ENCODE measurements at places on chromosomes 2 and 18.

DNA sequence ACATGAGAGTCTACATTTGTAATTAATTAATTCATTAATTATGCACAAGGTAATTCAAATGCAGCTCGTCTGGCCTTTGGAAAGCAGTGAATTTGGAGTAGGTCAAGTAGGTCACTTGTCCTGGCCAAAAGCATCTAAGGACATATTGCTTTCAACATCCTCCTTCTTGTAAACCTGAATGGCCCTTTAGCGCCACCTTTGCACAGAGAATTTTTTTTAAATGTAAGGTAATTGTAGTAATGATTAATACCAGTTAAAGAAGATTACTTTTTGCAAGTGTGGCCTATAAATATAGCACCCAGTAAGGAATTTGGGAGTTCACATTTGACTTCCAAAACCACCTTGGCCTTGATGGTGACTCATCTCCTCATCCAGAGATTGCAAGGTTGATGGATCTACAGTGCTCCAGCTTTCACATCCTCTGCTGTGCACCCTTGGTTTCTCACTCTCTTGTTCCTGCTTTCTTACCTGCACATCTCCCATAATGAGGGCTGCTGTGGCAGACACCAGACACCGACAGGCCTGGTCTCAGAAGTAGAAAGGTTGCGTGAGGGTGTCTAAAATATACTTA lies 481.7 kb downstream of the TGIF1 start:
- no peak for DNase-seq

DNA sequence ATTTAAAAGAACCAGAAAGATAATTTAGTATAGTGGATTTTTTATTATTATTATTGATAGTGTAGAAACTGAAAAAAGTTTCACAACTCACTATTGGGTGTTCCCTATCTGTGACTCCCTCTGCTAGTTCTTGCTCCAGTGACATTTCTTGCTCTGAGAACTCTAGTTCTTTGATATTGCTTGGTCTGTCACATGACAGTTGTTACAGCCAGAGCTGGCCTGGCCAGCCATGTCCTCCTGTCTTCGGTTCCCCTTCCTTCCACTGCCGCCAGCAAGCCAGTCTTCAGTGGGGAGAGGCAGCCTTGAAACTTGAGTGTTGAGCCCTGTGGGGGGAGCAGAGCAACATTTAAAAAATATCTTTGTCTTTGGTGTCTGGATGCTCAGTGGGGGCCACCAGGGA lies 7.6 kb upstream of the THOC1 start:
- DNase-seq: no peak

- no peak for DNase-seq
These were observed 83.8 kb upstream of the CELF4 start for GRCh38 chr18:37649416-37649815.

- peak; percentile 43 for DNase-seq
These were observed 243.0 kb downstream of the CELF4 start for GRCh38 chr18:37322492-37323035.

DNA sequence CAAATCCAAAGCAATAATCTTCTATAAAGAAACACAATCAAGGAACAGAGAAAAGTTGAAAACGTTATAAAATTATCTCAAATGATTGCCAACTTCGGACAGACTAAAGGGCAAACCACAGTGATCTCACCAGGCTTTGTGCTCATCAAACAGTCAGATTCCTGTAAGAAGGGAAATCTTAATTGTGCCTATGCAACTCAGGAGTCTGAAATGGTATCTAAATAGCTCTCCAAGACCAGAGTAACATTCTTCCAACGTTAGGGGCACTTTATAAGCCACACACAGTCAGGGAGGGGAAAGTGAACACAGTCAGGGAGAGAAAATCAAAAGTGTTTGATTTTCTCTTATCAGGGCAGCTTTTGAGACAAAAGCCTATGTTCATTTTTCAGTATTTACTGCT lies 29.4 kb downstream of the PLEKHM3 start:
- DNase-seq: no peak

- DNase-seq: no peak
These were observed 18.4 kb downstream of the SLC4A3 start for GRCh38 chr2:219645631-219646527.

- peak; percentile 64 for DNase-seq
These were observed 1495.2 kb upstream of the NXPH2 start for GRCh38 chr2:140275427-140275826.

DNA sequence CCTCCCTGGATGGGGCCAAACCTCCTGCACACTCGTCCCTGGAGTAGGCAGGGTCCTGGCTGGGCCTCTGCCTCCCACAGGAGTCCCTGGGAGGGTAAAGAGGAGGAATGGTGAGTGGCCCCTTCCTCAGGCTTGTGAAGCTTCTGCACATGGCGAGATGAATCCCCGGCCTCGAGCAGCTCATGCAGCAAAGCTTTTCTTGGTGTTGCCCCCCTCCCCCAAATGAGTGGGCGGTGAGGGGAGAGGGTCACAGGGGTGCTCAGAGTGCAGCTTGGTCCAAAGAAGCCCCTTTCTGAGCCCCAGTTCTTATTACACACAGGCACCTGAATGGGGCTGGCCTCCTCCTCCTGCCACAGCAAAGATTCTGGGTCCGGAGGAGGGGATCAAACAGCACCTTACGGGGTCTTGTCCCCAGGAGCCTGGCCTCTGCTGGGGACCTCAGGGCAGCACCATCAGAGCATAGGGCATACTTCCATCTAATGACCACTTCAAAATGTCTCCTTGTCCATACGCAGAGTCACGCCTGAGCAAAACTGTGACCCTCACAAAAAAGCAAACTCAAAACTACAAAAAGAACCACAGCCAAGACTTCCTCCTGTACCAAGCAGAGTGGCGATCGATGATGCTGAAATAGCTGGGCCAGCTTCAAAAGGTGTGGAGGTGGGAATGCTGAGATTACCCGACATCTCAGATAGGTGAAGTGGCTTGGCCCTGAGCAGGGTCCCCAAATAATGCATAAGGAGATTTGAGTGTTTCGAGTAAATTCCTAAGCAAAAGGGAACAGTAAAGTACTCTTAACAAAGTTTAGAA lies 148.4 kb upstream of the TWIST2 start:
- no peak for DNase-seq

DNA sequence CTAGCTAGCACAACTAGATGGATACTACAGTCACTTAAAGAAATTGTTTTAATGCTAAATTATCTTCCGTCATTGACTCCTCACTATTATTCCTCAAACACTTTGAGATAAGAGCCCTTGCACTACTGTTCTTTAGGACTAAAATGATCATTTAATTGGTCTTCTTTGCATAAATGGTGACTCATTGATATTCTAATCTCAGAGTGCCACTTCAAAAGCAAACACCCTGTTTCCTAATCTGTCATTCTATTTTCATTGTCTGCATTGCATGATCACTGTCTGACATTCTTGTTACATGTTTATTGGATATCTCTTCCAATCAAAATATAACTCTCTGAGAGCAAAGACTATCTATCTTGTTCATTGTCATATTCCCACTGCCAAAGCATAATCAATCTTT lies 313.9 kb downstream of the EXOC6B start:
- DNase-seq: no peak

DNA sequence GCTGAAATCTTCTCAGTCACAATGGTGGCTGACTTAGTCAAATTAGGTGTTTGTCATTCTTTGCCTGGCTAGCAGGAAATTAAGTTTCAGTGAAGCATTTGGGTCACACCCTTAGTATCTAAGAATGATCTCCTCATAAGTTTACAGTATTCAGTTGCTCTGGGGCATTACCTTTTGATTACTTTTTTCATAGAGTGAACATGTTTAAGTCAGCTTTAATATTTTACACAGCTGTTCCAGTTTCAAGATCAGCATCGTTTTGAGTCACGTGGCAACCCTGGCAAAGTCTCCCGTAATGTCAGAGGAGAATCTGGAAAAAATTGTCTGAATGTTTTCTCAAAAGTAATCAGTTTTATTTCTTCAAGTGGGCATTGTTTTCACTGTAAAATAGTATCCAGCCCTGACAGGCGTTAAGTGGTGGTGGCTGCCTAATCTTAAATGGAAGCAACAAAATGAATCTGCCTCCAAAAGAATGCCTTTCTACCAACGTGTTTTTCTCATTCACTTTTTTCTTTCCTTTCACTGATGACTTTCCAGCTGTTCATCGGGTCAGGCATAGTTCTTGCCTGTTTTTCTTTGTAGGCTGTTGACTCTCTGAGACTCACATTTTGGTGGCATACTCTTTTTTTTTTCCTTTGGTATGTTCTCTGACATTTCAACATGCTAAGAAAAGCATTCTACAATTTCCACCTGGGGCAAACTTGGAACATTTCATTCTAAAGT lies 319.6 kb upstream of the TCF4 start:
- DNase-seq: no peak

GRCh38 chr2:215290980-215291599 lies 20.8 kb upstream of the ATIC start:
- no peak for DNase-seq

DNA sequence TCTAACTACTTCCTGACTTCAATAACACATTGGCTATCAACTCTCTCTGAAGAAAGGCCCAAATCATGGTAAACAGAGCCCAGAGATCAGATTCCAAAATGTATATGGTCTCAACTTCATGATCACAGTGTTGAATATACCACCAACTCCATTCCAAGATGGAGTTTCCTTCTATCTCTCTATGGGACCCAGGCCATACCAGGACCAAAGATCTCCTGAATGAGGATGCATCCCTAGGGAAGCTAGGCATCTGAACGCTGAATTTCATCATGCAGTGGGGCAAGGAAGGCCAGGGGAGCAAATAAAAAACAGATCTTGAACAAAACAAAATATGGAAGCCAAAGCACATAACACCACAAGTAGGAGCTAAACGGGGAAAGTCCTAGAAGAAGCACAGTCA lies 320.7 kb upstream of the PKDCC start:
- no peak for DNase-seq

DNA sequence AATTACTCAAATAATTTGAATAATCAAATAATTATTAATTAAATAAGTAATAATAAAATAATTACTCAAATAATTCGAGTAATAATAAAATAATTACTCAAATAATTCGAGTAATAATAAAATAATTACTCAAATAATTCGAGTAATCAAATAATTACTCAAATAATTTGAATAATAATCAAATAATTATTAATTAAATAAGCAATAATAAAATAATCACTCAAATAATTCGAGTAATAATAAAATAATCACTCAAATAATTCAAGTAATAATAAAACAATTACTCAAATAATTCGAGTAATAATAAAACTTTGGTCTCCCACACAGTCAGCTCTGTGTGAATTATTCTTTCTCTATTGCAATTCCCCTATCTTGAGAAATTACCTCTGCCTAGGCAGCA lies 30.0 kb upstream of the LINC00305 start:
- DNase-seq: no peak

- DNase-seq: no peak
These were observed 72.1 kb downstream of the WDSUB1 start for GRCh38 chr2:159214325-159214865.

DNA sequence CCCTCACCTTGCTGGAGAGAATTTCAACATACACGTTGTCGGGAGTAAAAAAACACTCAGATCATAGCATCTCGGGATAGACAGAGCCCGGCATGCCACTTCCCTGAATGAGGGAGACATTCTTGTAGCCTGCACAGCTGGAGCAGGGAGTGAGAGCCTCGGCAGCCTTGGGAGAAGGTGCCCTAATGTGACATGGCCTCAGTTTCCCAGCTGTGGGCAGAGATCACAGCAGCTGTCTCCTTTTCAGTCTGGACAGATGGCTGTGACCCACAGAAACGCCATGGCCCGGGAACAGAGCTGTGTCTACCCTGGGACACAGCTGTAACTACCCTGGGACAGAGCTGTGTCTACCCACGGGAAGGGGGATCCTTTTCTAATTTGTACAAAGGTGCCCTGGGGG lies 55.9 kb downstream of the HS1BP3 start:
- DNase-seq: no peak

DNA sequence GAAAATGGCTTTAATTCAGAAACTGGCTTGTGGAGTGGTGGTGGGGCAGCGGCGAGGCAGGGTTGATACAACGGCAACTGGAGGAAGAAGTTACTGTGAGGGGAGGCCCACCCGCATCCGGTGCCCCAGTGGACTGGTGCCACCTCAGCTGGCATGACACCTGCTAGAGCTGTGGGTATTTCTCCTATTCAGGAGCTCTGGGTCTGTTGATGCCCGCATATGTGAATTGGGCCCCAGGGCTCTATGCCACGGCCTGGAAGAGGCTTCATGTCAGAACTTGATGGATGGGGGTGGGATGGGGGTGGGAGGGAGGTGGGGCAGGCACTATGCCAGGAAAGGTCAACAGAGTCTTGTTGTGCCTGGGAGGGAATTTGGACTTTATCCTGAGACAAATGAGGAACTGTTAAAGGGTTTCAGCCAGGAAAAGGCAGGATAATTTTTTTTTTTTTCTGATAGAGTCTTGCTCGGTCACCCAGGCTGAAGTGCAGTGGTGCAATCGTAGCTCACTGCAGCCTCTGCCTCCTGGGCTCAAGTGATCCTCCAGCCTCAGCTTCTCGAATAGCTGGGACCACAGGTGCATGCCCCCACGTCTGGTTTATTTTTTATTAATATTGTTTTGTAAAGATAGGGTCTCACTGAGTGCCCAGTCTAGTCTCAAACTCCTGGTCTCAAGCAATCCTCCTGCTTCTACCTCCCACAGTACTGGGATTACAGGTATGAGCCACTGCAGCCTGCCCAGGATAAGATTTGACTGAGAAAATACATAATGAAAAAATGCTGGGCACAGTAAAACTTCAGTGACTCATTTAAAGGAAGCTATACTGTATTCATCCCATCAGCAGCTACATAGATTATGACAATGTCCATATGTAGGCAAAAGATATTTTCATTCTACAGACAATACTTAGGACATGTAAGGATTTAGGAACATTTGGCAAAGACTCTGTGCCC lies 52.6 kb downstream of the SH2D6 start:
- DNase-seq: no peak

GRCh38 chr2:102749938-102750337 lies 11.9 kb upstream of the TMEM182 start:
- DNase-seq: no peak

DNA sequence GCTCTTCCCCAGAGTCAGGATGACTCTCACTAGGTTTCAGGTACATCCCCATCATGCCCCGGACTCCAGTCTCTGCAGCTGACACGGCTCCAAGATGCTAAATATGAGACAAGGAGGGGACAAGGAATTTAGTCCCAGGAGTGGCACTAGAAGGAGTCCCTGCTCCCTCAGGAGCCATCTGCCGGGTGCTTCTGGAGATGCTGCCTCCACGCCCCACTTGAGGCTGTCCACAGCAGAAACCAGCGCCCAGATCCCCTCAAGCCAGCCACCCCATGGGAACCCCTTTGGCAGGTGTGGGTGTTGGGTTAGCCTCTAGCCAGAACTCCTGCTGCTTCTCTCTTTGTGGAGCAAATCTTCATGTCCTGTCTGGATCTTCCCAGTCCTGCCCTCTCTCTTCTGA lies 40.3 kb downstream of the BCL11A start:
- no peak for DNase-seq

GRCh38 chr2:67346718-67347407 lies 50.3 kb upstream of the ETAA1 start:
- no peak for DNase-seq

DNA sequence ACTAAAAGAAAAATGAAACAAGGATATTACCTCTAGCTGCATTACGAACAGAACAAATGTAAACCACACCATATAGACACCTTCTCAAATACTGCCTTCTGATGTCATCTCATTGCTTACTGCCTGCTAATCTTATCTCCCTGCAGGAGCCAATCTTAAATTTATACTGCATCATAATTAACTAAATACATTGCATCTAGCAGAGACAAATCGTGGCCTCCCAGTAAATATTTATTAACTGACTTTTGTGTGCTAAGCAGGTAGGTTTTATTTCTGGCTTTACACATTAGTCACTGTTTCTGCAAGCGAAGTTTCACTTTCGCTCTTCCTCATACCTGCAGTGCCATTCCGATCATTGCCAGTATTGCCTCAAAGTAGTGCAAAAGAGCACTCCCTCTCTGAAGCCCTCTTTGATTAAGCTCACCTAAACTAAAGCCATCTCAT lies 67.5 kb downstream of the SPATS2L start:
- no peak for DNase-seq

GRCh38 chr18:50610349-50610748 lies 50.5 kb downstream of the MAPK4 start:
- DNase-seq: no peak

Data from COR-L47 (cell line).